Activated T-cell treated with anti-CD3 and anti-CD28 coated beads for 24 hours (primary cell): ENCODE measurements at places on chromosomes 2 and 18.

GRCh38 chr2:136736236-136736635 is 29.1 kb upstream of the THSD7B start:
- DNase-seq: no peak

DNA sequence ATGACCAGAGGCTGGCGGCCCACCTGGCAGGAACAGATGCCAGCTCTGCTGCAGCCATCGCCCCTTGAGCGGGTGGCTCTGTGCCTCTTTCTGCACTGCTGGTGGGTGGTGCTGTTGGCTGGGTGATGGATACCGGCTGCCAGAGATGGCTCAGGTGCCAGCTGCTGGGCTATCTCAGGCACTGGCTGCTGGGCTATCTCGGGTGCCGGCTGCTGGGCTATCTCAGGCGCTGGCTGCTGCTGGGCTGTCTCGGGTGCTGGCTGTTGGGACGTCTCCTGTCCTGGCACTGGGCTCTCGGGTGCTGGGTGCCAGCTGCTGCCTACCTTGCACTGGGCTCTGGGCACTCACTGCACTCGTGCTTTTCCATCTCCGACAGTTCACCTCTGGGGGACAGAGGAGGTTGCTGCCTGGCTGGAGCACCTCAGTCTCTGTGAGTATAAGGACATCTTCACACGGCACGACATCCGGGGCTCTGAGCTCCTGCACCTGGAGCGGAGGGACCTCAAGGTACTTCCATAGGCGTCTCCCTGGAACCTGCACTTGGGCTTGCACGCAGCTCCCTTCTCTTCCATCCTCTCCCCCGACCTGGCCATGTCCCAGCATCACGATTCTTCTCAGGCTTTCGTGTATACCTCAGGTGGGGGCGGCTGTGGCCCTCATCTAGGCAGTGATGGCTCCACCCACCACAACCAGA is 98.4 kb downstream of the USP40 start:
- no peak for DNase-seq

GRCh38 chr2:47819834-47820233 is 36.9 kb downstream of the MSH6 start:
- DNase-seq: no peak

DNA sequence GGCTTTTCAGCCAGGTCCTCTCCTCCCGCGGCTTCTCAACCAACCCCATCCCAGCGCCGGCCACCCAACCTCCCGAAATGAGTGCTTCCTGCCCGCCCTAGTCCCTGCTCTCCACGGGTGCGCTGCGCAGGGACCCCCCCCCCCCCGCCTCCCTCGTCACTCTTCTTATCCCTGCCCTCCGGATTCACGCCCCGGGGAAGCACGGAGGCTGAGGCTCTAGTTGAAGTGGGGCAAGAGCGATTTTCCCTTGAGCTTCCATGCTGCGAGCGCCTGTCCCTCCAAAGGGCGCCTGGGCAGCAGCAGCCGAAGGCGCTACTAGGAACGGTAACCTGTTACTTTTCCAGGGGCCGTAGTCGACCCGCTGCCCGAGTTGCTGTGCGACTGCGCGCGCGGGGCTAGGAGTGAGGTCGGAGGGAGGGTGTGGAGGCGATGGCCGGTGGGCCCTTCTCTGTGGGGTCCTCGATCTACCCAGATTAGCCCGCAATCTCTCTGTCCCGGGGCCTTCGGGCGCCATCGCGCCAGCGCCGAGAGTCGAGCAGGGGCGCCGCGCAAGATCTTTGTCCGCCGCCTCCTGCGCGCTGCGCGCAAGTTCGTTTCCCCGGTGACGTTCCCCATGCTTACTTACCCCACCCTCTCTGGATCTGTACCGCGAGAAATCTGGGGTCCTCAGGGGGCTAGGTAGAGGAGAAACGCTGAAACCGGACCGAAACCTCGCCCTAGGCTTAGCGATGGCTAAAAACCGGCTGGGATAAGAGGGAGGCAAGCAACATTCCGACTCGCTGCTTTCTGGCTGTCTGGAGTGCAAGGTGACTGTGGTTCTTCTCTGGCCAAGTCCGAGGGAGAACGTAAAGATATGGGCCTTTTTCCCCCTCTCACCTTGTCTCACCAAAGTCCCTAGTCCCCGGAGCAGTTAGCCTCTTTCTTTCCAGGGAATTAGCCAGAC is 677 bp downstream of the GAD1 start:
- DNase-seq: no peak

GRCh38 chr2:46937471-46937901 is 21.9 kb upstream of the MCFD2 start:
- DNase-seq: no peak

- DNase-seq: no peak
Measured at GRCh38 chr2:55252832-55253231, 16.2 kb downstream of the MTIF2 start.

GRCh38 chr2:74006459-74006858 is 21.7 kb downstream of the TET3 start:
- DNase-seq: no peak

DNA sequence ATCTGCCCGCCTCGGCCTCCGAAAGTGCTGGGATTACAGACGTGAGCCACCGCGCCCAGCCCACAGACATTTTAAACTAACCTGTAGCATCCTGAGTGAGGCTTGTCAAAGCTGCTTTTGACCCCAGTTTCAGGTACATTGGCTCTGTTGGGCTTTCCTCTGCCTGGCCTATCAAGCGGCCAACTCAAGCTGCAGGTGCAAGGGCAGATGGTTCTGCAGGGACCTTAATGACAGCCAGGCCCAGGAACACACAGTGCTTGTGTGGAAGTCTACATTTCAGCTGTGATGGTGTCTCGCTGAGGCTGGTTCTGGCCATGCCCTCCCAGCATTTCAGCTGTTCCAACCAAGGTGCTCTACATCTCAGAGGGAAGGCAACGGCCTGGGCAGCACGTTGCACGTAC is 18.4 kb downstream of the INPP4A start:
- no peak for DNase-seq

- DNase-seq: no peak
Measured at GRCh38 chr18:34744569-34744968, 34.5 kb downstream of the DTNA start.

DNA sequence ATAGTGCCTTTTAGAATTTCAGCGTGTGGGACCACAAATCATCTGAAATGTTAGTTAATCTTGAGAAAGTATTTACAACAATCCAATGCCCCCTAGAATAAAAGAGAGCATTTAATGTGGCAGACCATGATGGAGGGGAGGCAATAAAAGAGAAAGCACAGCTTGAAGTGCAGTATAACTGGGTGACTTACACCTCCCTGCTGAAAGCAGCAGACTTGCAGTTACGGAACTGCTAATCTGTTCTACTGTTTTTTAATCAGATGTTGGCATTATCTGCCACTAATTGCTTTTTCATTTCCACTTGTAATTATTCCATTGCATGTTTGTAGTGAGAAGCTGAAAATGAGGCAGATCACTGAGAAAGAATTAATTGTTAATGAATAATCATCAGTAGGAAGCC is 130.5 kb upstream of the ITGA4 start:
- DNase-seq: no peak

DNA sequence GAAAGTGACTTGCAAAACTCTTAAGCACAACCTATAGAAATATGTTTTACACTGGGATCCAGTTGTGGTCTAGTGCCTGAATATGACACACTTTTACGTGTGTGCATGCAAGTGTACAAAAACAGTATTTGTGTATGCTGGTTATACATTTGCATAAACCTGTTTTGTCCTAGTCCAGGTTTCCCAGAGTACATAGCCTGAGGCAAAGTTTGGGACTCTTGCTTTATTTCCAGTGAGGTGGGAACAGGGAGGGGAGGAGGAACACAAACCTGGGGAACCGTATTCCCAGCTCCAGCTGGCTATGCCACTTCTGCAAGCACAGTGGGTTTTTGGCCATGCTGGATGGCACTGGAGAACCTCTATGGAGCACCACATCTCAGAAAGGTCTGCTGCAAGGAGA is 481.1 kb upstream of the HS6ST1 start:
- DNase-seq: no peak
